ENCODE measurements at places on chromosomes 3 and 15.

- no peak for DNase-seq
Observed at GRCh38 chr3:105493305-105493892, 126.7 kb downstream of the ALCAM start.

DNA sequence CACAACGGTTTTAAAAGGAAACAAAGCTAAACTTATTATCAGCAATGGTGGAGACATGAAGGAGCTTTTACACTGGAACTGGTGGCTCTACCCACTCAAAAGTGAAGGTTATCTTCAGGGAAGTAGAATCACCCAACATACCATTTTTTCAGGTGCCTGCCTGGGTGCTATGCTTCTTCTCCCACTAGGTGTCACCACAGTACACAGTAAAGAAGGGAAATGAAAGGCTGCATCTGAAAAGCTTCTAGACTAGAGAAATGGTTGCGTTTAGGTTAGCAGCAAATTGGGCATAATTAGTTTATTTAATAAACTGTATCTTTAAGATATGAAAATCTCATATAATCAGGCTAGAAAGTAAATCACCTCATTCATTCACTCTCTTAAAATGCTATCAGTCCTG is 47.0 kb upstream of the SELENOK start:
- DNase-seq = peak; percentile 11

DNA sequence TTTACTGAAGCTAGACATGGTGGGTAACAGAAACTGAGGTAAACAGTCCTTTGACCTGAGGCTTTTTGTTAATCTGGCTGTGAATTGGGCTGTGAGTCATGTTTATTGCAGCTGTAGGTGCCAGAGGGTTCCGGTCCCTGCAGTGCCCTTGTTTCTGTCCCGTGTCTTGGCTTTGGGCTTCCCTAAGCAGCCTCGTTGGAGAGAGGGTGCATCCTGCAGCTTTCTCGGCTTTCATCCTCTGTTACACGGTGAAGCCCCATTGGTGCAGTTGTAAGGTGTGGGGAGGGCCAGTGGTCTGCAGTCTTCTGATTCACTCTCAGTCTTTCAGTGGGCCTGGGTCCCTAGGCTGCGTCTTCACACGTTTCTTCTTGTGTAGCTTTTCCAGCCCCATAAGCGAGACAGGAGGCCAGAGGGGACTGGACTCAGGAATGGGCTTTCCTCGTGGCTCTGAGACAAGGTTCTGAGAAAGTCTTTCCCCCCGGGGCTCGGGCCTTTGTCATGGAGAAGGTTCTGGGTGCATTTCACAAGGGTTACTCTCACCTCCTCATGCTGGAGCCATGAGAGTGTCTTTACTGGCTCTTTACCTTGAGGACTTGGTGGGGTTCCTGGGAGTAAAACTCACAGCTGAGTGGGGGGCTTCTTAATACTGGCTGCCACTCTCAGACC is 33.1 kb downstream of the ASB7 start:
- no peak for DNase-seq

- DNase-seq = no peak
Observed at GRCh38 chr15:59687836-59688235, 1.3 kb downstream of the BNIP2 start.

Measured in stimulated activated CD4-positive, alpha-beta T cell treated with anti-CD3 and anti-CD28 coated beads, Interleukin-2, amount 100 ng/mL, for 48 hours (primary cell).